Ascending aorta (tissue), 2 donors: ENCODE measurements at places on chromosomes 1 and 21.

GRCh38 chr1:9052272-9053049 lies 17.0 kb downstream of the SLC2A5 start:
- no peak for DNase-seq

- no peak for DNase-seq
These were observed 150.0 kb downstream of the PPP1R12B start for GRCh38 chr1:202498542-202498941.

GRCh38 chr1:165631342-165632151 lies 513 bp downstream of the MGST3 start:
- peak; percentile 31 for DNase-seq

DNA sequence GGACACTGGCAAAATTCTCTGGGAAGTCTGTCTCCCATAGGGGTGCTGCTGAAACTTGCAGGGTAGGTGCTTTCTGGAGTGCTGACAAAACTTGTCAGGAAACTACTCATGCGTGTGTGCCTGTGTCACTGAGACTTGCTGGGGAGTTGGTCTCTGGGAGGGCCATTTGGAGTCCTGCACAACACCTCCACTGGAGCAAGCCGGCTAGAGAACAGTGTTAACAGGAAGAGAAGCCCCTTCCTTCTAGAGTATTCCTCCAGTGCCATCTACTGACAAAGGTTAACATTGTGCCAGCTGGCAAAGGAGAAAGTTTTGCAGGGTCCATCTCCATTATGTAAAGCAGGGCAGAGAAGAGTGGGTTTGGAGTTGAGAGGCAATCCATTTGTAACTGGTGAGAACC lies 30.0 kb downstream of the ZMYM4 start:
- no peak for DNase-seq

- peak; percentile 83 for DNase-seq
These were observed 717 bp downstream of the YBX1 start for GRCh38 chr1:42682739-42683531.

DNA sequence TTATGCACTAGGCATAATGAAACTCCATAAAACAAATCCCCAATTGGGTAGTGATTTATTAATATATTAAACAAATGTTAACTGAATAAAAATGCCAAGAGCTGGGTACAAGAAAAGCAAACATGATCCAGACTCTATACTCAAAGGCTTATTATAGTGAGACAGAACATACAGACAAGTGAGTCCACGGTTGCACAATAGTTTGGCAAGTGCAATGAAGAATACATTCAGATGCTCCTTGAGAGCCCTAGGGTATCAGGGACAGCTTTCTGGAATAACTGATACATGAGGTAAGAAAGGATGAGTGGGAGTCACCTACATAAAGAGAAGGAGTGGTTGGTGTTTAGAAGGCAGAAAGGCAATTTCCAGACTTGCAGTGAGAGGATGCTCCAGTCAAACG lies 85.1 kb downstream of the VAV3 start:
- DNase-seq: no peak

DNA sequence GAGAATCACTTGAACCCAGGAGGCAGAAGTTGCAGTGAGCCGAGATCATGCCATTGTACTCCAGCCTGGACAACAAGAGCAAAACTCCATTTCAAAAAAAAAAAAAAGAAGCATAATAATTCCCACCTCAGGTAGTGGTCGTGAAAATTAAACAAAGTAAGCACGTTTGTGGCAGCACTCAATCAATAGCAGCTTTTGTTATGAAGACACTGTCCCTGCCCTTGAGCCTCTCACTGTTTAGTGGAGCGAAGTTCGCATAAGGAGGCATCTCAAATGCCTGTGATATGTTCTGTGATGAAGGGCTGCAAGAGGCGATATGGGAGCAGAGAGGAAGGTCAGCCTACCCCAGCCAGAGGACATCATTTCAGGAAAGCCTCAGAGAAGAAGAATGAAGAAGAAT lies 43.8 kb upstream of the RASAL2 start:
- no peak for DNase-seq

- DNase-seq: no peak
These were observed 83.5 kb upstream of the BCAR3 start for GRCh38 chr1:93765099-93765498.

- DNase-seq: no peak
These were observed 7.2 kb downstream of the AGMAT start for GRCh38 chr1:15577691-15578090.

DNA sequence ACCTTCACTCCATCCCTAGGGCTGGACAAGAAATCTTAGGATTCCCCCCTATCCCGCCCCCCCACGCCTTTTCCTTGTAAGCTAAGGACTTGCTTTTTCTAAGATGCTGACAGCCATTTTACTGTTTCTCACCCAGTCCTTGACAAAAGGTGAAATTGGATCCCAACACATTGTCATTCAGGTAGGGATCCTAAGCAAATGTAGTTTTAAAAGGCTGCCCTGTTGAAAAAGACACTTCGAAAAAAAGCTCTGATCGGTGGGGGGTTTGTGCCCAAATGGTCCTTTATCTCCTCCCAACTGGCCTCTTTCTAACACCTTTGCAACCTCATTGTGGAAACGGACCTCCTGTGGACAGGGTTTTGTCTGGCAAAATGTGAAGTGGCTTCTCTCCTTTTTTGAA lies 2.9 kb downstream of the CACHD1 start:
- no peak for DNase-seq

DNA sequence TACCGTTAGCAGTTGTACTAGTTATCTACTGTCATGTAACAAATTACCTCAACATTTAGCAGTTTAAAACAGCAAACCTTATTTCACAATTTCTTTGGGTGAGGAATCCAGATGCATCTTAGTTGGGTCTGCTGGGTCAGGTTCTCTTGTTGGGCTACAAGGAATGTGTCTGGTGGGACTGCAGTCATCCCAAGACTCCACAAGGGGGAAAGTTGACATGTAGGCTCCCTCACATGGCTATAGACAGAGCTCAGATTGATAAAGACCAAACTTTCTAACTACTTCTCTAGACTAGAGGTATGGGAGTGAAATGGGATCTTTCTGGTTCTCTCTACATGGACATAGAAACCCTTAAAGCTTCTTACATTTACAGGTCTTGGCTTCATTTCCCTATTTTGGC lies 160.9 kb downstream of the UCK2 start:
- DNase-seq: no peak

DNA sequence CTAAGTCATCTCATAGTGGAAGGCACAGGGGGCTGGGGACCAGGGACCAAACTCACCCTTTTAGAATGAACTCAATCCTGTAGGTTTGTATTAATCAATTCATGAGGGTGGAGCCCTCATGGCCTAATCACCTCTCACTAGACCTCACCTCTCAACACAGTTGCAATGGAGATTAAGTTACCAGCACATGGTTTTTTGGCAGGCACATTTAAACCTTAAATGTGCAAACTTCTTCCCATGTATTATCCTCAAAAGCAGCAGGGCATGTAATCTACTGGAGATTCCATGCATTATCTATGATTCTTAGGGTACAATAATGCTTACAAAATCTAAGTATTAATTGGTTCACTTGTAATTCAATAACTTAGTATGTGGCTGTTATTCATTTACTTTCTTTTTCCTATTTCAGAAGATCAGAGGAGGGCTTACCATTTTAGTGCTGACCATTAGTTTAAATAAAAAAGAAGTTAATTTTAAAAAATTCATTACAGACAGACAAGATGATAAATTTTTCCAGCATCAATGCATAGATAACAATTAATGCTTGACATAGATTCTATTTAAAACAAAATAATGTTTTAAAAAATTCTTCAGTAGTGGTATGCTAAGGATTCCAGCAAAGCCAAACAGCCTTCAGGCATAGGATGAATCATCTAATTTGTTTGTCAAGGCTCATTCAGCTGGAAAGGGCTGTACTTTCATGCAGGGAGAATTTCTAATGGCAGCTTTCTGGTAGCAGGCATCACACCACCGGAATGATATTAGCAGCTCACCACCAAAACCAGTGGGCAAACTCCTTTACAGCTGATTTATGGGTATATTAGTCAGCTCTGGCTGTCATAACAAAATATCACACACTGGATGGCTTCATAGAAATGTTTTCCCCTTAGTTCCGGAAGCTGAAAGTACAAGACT lies 124.6 kb upstream of the ZNF648 start:
- no peak for DNase-seq

- DNase-seq: no peak
These were observed 176.8 kb upstream of the SYT6 start for GRCh38 chr1:114330451-114330983.

- no peak for DNase-seq
These were observed 38.8 kb downstream of the PIK3C2B start for GRCh38 chr1:204455831-204456145.

GRCh38 chr1:212628813-212629415 lies 20.4 kb downstream of the ATF3 start:
- DNase-seq: no peak

- no peak for DNase-seq
These were observed 45.3 kb upstream of the EPHA8 start for GRCh38 chr1:22517956-22518355.

DNA sequence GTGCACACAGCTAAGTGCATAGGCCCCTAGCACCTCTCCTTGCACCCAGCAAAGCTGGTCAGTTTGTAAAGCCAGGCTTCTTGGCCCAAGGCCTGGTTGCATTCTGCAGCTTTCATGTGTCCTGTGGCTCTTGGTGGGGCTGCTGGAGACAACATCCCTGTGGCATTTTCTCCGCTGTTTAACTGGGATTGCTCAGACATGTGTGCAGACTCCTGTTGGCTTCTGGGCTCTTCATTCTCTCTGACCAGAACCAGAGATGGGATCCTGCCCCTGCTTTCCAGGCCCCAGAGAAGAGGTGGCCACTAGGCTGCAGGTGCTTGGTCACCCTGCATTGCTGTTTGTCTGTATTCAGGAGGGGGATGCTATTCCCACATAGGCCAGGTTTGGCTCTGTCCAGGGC lies 50.8 kb downstream of the FAM78B start:
- DNase-seq: no peak

- no peak for DNase-seq
These were observed 648 bp upstream of the DR1 start for GRCh38 chr1:93344886-93345632.

DNA sequence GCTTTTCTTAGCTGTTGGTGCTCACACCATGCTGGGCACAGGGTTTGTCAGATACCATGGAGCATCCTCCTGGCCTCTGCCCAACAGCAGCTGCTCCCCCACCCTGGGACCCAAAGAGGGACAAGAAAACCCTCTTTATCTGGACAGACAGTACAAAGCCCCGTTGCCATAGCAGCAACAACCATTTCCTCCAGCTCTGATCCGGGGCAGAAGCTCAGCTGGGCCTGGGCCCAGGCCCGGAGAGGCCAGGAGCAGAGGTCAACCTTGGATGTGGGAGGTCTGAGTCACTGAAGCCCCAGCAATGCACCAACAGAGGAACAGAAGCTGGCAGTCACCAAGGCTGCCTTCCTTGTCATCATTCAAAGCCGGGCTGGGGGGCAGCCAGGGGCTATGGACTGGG lies 228.4 kb upstream of the POU3F1 start:
- DNase-seq: no peak

DNA sequence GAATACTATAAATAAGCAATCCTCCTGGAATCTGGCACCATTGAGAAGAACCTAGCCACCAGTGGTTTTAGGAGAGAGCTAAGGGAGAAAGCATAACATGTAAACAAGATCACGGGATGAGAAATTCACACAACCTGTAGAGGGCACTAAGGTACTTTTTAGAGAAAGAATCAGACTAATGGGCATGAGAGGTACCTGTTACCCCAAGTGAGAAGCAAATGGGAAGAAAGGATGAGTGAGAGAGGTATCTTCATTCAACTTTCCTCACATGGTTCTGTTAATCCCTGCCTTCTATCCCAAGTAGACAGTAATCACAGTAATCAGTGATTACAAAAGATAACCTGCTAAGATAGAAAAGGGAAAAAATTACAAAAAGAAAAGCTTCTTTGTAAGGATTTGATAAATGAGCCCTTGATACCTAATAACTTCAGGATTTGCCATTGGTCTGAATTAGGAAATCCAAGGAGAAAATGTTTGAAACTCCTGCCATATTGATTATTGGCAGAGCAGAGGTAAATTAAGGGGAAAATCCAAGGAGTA lies 251.1 kb upstream of the ADGRL2 start:
- DNase-seq: no peak

GRCh38 chr1:183832459-183832858 lies 27.5 kb downstream of the RGL1 start:
- no peak for DNase-seq

- DNase-seq: no peak
These were observed 27.4 kb downstream of the RRP15 start for GRCh38 chr1:218312509-218312908.

DNA sequence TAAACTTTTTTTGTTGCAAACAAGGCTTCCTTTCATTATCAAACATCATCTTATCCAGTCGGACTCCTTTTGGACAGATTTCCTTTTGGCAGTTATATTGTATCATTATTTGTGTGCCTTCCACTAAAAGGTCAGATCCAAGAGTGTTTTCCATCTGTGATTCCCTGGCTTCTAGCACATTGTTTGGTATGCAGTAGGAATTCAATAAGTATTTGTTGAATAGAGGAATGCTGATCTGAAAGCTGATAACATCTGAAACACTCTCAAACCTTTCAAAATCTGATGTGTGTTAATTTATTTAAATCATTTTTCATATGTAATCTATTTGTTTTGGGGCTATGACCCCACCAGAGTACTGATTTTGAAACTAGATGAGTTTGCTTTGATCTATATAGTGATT lies 39.0 kb downstream of the NDC1 start:
- DNase-seq: no peak

GRCh38 chr1:244316407-244316806 lies 135.3 kb downstream of the ADSS2 start:
- DNase-seq: no peak

DNA sequence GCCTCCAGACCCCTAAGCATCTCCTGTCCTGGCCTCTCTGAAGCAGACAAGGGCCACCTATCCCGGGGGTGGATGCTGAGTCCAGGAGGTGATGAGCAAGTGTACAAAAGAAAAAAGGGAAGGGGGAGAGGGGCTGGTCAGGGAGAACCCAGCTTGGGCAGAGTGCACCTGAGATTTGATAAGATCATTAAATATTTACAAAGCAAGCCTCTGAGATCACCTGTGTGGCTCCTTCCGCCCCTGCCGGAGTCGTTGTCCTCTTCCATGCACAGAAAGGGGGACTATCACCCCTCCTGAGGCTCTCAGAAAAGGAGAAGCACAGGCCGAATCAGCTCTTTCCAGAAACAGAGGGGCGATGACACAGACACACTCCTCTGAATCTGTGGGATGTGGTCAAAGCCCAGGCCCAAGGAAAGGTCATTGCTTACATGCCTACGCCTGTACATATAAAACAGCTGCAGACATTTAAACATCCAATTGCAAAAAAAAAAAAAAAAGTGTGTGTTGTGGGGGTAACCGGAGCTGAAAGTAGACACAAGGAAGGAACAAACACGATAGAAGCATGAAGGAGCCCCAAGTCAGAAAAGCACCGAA lies 30.9 kb downstream of the PRSS38 start:
- no peak for DNase-seq
